Fibroblast of mammary gland (primary cell): ENCODE measurements at places on chromosomes 4 and X.

GRCh38 chrX:24498181-24498580, 33.1 kb downstream of the PDK3 start:
- peak; percentile 7 for DNase-seq

DNA sequence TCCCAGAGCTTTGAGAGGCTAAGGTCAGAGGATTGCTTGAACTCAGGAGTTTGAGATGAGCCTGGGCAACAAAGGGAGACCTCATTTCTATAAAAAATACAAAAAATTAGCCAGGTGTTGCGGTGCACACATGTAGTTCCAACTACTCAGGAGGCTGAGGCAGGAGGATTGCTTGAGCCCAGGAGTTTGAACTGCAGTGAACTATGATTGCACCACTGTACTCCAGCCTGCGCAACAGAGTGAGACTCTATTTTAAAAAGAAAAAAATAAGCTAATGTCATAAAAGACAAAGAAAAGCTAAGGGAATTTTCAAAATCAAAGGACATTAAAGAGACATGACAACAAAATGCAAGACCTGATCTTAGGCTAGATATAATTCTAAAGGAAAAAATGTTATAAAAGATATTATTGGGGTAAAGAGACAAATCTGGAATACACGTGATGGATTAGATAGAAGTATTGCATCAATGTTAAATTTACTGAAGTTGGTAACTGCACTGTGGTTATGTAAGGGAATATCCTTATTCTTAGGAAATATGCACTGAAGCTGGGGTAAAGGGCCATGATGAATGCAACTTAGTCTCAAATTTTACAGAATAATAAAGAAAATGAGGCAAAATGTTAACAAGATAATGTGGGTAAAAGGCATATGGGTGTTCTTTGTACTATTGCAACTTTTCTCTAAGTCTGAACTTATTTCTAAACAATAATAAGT, 75.2 kb downstream of the SPRY1 start:
- DNase-seq = no peak

GRCh38 chr4:112704991-112705845, 68.3 kb downstream of the LARP7 start:
- DNase-seq = peak; percentile 59

- DNase-seq = no peak
Measured at GRCh38 chr4:87270825-87271224, 50.4 kb upstream of the KLHL8 start.

- DNase-seq = no peak
Measured at GRCh38 chr4:99586322-99586721, 11.7 kb downstream of the MTTP start.

GRCh38 chrX:10506781-10507180, 113.6 kb downstream of the MID1 start:
- no peak for DNase-seq

- DNase-seq = peak; percentile 87
Measured at GRCh38 chr4:74675673-74676279, 118.5 kb downstream of the BTC start.
